ENCODE measurements at places on chromosomes 6 and 20.

GRCh38 chr20:48281501-48281900 is 496.2 kb upstream of the SULF2 start:
- no peak for DNase-seq

DNA sequence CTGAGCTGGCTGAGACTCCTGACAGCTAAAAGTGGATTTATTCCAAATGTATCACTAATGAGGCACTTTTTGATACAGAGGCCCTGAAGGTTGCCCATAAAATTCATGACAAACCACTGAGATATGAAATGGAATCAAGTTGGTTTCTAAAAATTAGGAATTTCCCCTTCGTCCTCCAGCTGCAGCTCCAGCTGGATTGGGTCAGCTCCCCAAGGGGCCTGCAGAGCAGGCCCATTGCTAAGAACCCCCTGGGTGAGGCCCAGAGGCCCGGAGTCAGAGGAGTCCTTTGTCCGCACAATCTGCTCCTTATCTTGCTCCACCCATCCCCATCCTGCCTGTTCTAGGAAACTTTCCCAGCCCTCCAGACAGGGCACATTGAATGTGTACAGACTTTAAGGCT is 163.5 kb upstream of the TOP1 start:
- no peak for DNase-seq

- DNase-seq: no peak
Measured at GRCh38 chr20:20371681-20372080, 3.8 kb downstream of the INSM1 start.

DNA sequence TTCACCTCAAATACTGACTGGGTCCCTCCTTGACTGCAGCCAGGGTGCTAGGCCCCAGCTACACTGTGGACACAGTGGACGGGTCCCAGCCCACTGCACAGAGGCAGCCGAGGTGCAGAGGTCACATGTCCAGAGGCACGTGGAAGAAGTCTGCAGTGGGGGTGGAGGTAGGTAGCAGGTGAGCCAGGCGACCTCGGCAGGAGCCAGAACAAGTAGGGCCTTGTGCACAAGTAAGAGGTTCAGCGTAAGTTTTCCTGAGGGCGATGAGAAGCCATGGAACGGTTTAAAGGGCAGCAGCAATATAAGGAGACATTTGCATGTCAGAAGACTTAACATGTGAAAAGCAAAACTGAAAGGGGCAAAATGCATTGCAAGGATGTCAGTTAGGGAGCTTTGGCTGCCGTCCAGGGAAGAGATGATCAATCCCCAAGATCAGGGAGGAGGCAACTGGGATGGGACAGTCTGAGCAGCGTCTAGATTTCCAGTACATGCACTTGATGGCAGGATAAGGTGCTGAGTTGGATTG is 49.7 kb upstream of the SNX9 start:
- no peak for DNase-seq

DNA sequence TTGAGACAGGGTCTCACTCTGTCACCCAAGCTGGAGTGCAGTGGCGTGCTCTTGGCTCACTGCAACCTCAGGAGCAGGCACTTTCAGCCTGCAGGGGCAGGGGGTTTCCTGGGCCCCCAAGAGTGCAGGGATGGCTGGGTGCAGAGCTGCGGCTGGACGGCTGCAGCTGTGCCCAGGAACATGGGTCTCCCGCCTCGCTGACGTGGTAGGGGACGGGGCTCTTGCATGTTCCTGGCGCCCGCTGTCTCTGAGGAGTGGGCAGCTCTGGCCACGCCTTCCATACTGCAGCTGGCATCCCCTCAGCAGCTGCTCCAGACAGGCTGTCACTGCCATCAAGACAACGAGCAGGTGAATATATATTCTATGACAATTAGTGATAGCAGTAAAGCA is 2.2 kb upstream of the DEK start:
- no peak for DNase-seq

DNA sequence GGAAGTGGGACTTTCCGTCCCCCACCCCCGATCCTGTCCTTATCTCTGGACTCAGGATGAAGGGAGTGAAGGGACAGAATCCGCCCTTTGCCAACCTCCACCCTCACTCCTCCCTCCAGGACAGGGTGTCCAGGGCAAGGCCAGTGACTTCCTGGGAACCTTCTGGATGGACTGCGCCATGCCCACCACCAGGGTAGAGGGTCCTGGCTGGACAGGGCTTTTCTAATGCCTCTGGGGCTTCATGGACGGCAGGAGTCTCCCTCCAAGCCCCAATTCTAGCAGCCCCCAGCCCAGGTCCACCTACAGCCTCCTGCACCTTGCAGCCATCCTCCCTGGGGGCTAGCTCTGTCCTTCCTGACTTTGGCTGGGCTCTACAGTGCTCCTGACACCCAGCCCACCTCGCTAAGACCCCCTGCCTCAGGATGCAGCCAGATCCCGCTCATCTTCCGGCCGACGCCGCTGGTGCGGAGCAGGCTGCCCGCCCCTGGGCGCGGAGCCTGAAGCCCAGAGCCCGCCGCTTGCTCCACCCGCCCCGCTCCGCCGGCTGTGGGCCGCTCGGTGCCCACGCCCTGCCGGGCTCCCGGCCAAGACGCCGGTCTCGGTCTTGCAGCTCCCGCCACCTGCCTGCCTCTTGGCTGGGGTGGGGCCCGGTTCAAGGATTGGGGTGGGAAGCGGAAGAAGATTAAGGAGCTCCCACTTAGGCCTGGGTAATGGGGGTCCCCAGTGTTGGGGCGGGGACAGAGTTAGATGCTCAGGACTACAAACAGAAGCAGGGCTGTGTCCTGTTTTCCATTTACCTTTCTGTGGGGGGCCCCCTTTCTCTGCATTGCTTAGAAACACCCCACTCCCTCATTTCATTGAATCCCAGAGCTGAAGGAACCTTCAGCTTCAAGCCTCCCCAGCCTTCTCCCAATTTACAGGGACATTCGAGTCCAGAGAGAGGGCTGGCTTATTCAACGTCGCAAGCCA is 72.8 kb downstream of the MDGA1 start:
- DNase-seq: peak; percentile 16
